ENCODE measurements at places on chromosomes 3 and 15.

DNA sequence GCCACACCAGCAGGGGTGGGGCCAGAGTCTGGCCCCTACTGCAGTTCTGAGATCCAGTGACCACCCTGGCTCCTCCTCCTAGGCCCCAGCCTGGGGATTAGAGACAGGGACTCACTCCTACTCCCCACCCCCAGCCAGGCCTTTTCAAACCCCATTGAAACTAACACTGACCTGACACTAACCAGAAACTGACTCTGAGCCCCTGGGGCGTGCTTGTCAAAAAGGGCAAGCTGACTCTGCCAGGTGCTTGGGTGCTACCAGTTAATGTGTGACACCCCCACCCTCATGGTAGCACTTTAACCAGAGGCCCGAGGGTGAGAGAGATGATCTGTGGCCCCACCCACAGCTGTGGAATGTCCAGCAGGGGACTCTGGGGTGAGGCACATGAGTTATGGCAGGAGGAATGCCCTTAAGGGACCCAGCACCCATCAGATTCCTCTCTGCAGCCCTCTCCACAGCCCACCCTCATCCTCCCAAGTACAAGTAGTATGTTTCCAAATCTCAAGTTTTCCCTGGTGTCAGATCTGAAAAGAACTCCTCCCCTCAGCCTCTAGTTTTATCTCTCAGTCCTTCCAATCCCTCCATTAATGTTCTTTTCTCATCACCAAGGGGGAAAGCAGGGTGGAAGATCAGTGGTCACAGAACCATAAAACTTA lies 1.4 kb downstream of the PTH1R start:
- peak; percentile 75 for DNase-seq

DNA sequence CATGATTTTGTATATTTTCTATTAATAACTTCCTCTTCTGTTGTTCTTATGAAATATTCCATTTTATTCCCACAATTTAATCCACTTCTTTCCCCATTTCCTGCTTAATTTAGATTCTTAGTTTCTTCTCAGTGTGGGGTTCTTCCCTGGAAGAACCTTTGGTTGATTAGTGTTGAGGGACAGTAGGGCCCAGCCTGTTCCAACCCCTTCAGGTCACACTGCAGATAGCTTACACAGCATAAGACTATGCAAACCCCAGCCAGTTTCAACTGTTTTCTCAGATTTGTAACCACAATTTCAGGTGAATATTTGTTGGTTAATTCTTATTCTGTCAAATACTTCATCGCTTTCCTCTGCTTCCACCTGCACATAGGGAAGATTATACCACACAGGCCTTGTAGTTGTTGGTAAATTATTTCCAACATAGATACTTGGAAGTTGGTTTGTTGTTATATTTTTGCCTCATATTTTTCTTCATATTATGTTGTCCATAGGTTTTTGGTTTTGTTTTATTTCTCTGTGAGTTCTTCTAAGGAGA lies 34.7 kb downstream of the AADACL2 start:
- DNase-seq, result no peak

DNA sequence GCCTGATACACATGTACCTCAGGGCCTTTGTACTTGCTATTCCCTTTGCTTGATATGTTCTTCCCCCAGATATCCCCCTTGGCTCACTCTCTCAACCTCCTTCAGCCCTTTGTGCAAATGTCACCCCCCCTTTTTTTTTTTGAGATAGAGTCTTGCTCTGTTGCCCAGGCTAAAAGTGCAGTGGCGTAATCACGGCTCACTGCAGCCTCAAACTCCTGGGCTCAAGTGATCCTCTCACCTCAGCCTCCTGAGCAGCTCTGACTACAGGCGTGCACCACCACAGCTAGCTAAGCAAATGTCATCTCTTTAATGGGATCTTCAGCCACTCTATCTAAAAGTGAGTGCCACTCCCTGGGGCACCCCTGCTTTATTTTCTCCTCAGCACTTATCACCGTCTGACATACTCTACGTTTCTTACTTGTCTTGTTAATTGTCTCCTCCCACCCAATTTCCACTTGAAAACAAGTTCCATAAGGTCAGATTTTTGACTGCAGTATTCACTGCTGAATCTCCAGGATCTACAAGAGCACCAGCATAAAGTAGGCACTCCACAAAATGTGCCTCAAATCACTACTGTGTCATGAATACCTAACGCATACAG lies 14.6 kb downstream of the IP6K2 start:
- DNase-seq, result no peak

DNA sequence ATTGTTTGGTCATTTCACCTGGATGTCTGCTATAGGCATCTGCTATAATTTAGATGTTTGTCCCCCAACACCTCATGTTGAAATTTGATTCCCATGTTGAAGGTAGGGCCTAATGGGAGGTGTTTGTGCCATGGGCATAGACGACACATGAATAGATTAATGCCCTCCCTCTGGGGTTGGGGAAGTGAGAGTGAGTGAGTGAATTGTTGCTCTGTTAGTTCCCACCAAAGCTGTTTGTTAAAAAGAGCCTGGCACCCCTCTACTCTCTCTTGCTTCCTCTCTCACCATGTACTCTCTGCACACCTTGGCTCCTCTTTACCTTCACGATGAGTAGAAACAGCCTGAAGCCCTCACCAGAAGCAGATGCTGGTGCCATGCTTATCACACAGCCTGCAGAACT lies 23.9 kb upstream of the SORD start:
- DNase-seq, result no peak

GRCh38 chr3:197149-197827 lies 725 bp downstream of the CHL1 start:
- DNase-seq, result peak; percentile 19

- no peak for DNase-seq
Observed at GRCh38 chr3:65569845-65570405, 468.8 kb downstream of the MAGI1 start.

Data from mesendoderm (in vitro differentiated cells).